Fibroblast of skin of scalp (primary cell): ENCODE measurements at places on chromosomes 1 and 21.

GRCh38 chr1:176717066-176717750, 254.2 kb downstream of the PAPPA2 start:
- DNase-seq: no peak

DNA sequence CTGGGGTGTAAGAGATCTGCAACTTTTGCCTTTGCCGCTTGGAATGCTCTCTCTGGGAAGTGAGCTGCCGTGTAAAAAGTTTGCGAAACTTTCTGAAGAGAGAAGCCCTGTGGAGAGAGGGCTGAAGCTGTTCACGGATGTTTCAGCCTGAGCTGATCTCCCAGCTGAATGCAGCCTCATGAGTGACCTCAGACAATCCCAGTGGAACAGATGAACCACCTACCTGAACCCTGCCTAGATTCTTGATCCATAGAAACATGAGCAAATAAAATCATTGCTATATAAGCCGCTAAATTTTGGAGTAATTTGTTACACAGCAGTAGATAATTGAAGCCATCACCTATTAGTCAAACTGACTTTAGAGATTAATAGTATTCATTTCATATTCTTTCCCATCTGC, 4.4 kb upstream of the ALG6 start:
- DNase-seq: peak; percentile 19

- no peak for DNase-seq
Measured at GRCh38 chr1:29811247-29811646, 574.9 kb downstream of the PTPRU start.

DNA sequence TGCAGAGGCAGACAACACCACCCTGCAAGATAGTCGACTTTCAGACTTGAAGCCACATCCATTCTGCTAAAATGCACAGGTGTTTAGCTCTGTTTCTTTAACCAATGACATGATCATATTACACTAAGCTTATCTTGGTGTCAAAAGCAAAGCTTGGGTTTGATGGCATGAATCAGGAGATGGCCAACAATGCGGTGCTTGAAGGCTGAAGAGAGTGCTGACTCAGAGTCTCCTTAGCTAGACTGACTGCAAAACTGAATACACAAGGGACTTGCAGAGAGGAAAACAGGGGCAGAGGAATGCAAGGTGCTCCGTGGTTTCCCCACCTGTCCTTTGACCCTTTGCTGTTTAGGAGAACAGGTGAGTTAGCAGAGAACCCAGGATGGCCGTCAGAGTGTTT, 262.6 kb downstream of the SIPA1L2 start:
- DNase-seq: no peak
